ENCODE measurements at places on chromosomes 2 and 18.

GRCh38 chr18:10912790-10913545, 236.4 kb downstream of the PIEZO2 start:
- DNase-seq: no peak

- DNase-seq: no peak
These were observed 50.5 kb downstream of the CXCR4 start for GRCh38 chr2:136067459-136067858.

DNA sequence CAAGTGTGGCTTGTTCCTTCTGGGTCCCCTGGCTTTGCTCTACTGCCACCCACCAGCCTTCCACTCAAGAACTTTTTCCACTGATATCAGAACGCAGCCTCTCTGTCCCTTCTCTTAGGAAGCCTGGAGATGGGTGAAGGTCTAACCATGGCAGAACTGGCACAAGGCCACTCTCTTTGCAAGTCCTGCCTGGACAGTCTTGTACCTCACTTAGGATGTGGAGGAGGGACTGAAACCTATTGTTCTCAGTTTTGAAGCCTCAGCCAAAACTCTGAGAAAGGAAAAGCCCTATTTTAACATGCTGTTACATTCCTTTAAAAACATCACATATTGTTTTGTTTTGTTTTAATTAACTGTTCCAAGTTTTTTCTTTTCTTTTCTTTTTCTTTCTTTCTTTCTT, 58.9 kb upstream of the NCOA1 start:
- DNase-seq: no peak

DNA sequence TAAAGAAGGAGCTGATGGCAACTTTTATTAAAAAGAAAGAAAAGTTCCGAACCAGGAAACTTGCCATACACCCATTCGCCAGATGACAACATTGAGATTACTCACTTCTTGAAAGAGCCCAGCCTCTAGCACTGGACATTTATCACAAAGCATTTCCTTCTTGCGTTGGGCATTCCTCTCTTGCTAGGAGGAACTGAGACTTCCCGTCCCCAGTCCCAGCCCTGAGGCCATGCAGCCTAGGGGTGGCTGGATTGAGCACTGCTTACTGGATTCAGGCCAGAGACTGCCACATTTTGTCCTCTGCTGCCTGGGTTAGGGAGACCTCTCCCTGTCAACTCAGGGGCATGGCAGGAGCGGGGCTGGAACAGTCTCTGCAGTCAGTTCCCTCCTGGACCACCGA, 80.1 kb downstream of the SDC1 start:
- no peak for DNase-seq

GRCh38 chr2:179594268-179595112, 266.9 kb downstream of the ZNF385B start:
- no peak for DNase-seq

DNA sequence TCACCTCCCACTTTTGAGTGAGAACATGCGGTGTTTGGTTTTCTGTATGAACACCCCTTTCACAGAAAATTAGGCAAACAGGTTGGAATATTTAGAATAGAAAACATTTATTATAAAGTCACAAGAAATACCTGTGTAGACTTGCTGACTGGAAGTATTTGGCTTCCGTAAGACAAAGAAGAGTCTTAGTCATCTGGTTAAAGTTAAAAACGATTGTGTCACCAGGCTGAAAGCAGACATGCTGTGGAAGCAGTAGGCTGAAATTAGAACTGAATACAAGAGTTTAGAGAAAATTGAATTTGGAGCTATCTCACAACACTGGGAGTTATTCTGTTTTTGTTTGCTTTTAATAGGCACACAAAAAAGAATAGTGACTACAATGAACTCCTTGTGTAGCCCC, 16.2 kb upstream of the CLASP1 start:
- DNase-seq: no peak

- DNase-seq: no peak
These were observed 25.1 kb downstream of the DGKD start for GRCh38 chr2:233379441-233379840.

- no peak for DNase-seq
These were observed 9.8 kb upstream of the LRRFIP1 start for GRCh38 chr2:237617587-237617982.

DNA sequence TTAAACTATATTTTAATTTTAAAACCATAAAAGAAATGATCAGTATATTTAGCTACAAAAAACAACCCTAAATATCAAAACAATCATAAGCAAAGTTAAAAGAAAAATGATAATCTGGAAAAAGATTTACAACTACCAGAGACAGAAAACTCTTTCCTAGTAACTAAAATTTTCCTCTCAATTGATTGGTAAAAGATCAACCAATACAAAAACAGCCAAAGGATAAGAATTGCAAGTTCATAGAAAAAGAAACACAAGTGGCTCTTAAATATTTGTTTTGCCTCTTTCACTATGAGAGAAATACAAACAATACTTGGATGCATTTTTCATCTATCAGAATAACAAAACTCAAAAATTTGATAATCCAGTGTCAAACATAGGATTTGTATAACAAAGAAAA, 101.8 kb upstream of the ZC3H15 start:
- no peak for DNase-seq

DNA sequence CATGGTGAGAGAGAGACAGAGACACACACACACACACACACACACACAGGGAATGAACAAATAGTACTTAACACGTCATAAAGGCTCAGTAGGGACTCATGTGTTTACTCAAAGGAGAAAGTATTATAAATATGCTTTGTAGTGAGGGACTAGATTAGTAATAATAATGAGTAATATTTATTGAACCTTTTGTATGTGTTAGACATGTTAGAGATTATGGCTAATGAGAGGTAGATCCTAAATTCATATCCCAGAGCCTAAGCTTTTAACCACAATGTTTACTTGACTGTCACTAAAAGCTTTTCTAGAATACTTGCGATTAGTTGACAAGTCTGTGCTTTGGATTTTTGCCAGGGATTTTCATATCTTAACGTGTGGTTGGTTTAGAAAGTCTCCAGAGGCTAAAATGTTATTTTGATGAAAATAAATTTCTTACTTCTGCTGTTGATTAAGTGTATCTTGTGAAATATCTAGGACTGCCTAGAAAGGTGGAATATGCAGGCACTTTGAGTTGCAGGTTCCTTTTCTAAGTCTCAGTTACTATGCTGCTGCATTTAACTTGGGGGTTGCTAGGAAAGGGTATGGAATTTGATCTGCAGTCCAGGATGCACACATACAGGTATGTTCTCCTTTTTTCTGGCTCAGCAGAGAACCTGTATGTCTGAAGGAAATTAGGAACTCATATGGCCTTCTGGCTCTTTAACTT, 64.5 kb downstream of the UBR3 start:
- DNase-seq: no peak

GRCh38 chr2:64023485-64024258, 4.4 kb upstream of the VPS54 start:
- no peak for DNase-seq
